Renal cortical epithelial cell (primary cell): ENCODE measurements at places on chromosomes 11 and 22. TPM values are rescaled to one million over a fixed set of nuclear protein-coding genes. Genes with fewer than 3 reads are reported as not detected.

PRODH gene
- total RNA-seq: 1.9 and 4.3 TPM in 2 replicates

BIRC3 gene
- 69.9 and 130 TPM in 2 replicates for total RNA-seq

NLRP14 gene
- 0.10 TPM in 1 of 2 replicates, not detected in the other for total RNA-seq

- peak; percentile 52 for DNase-seq
Observed at GRCh38 chr11:111719379-111719778, 46.8 kb downstream of the PPP2R1B start.

DNA sequence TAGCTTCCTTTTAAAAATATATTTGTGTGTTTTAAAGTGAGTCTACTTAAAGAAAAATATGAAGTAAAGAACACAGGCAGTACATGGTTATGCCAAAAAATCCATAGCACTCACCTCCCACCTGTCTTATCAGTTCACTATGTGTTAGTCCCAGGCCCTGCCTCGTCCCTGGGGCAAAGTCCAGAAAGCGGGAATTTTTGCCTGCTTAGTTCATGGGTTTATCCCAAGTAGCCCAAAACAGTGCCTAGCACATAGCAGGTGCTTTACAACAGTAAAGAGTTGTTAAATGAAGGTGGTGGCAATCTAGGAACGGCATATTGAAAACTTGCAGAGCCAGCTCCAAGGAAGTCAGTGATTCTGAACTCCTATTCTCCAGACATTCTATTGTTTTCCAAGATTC, 154.0 kb downstream of the MN1 start:
- no peak for DNase-seq

DNA sequence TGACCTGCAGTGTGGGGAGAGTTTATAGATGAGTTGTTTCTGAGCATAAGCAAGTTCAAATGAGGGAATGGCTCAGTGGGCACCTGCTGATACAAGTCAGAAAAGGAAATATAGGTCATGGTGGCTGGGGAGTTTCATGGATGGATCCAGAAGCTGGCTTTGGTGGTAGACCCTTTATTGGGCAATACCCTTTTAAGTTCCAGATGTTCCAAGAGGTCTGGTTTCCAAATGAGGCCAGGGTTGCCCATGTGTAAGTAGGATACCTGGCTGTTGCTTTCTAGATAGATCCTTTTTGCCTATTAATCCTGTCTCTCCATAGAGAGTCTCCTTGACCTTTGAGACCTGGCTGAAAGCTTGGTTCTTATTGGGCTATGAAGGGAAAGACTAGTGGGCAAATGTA, 2.2 kb downstream of the STIM1 start:
- no peak for DNase-seq

DNA sequence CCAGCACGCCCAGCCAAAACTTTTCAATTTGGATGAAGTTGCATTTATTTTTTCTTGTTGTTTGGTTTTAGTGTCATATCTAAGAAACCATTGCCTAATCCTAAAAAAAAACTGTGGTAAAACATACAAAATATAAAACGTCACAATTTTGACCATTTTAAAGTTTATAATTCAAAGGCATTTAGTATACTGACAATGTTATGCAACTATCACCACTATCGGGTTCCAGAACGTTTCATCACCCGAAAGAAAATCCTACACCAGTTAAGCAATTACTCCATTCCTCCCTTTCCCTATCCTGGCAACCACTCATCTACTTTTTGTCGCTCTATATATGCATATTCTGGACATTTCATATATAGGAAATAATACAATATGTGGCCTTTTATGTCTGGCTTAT, 30.5 kb upstream of the PHOX2A start:
- no peak for DNase-seq

DNA sequence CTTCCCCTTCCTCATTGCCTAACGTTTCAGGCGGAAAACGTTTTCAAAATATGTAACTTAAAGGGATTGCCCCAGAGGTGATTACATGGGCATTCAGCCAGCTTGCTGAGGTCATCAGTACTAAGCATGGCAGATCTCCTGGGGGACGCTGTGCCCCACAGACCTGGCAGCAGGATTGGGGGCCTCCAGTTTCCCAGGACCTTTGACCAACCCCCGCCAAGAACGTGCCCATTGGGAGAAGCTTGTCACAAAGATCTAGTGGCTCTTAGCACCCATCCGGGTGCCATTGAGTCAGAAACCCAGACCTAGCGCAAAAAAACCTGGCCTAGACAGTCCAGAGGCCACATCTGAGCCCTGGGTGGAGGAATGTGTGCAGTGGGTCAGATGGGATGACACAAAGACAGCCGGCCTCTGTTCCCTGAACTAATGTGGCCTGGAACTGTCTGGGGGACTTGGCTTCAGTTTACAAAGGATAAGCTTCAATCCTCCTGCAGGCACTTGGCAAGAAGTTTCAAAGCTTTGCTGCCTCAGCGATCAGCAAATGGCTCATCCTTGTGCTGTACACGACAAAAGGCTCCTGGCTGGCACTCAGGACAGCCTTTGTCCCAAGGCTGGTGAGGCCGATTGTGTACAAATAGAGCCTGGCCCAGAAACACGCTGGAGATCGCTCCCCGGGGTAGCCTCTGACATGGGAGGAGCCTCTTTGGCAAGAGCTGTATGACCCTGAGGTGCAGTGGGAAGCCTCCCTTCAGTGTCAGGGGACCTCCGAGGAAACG, 9.5 kb downstream of the C1QTNF6 start:
- no peak for DNase-seq

GRCh38 chr22:23583836-23584235, 3.7 kb upstream of the IGLL1 start:
- no peak for DNase-seq

DNA sequence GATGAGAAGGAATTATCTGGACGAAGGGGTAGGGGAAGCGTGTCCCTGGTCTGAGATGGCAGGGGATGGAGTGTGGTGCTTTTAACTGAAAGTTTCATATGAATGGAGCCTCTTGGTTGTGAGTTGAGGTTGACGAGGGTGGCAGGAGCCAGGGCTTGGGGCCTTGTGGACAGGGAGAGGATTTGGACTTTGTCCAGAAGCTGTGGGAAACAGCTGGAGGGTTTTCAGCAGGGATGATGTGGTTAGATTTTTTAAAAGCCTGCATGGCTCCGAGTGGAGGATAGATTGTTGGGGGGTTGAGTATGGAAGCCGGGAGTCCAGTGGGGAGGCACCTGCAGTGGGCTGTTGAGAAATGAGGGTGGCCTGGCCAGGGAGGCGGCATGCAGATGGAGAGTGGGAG, 24.8 kb downstream of the MYO7A start:
- DNase-seq: no peak

- peak; percentile 94 for DNase-seq
Observed at GRCh38 chr22:27348634-27349033, 452.9 kb downstream of the MN1 start.

DNA sequence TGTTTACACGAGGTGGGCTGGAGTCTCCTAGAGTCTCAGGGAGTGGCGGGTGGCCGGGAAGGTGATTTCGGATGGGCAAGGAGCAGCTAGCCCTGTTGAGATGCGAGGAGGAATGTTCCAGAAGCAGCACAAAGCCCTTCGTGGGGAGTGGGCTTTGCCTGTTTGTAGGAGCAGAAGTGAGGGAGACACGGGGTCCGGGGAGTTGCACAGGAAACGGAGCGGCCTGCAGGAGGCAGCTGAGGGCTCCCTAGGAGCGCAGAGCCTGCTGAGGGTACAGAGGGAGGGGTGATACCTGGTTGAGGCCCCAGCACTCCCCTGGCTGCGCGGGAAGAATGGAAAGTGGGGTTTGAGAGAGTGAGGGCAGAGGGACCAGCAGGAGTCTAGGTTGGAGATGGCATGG, 847.2 kb downstream of the TBC1D22A start:
- DNase-seq: no peak

- no peak for DNase-seq
Observed at GRCh38 chr22:28279888-28280287, 360.8 kb upstream of the PITPNB start.

- DNase-seq: no peak
Observed at GRCh38 chr11:27557226-27557625, 50.7 kb upstream of the LIN7C start.

- peak; percentile 35 for DNase-seq
Observed at GRCh38 chr11:43907028-43907975, 26.7 kb downstream of the ALKBH3 start.

GRCh38 chr11:83456075-83456474, 169.9 kb upstream of the CCDC90B start:
- DNase-seq: no peak

DNA sequence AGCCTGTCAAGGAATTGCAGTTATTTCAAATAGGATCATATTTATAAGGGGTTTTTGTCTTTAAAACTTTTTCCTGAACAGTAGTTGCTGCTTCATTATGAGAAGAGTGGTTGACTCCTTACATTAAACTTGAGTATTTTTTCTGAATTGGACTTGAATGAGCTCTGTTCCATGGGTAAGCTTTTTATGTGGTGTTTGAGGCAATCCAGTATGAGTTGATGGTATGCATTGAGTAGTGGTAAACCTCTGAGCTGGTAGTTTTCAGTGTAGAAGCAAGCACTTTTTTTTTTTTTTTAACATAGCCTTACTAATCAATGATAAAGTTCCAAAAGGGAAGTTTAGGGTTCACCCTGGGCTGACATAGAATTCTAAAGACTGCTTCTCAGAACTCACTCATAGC, 3.4 kb downstream of the KMT2A start:
- no peak for DNase-seq

DNA sequence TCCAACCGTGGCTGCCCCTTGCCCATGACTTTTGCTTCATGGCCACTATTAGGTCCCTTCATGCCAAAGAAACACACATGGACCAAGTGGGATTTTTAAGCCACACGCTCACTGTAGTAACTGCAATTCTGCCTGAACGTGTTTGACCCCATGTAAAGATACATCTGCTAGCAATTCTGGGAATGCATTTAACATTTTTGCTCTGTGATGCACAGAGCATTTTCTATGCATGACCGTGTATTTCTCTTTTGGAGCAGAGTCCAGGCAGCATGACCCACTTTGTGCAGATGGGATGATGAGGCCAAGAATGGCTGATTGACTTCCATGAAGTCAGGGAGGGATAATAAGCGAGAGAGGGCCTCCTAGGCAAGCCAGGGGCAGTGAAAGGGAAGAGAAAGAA, 108.5 kb downstream of the TP53I11 start:
- DNase-seq: peak; percentile 87

DNA sequence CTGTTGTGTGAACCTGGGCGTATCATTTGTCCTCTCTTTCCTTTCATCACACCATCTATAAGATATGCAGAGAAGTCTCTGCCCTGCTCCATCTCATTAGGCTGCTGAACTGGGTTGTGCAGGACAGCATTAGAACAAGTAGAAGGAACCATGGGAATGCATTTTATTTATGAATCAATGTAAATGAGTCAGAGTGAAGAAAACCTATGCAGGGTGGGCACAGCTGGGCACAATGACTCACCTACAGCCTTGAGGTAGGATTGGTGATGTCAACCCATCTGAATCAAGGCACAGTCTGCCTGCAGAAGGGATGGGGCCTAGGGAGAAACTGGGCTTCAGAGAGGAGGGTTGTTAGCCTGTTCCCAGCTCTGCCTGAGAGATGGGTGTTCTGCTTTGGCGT, 123.4 kb downstream of the CSNK2A3 start:
- peak; percentile 64 for DNase-seq
